ENCODE measurements at places on chromosomes 5 and 9.
A peak's percentile ranks its signal among the peaks of the same experiment; 100 is the strongest.

- DNase-seq: no peak
Observed at GRCh38 chr5:122649080-122649479, 125.8 kb upstream of the SNX2 start.

GRCh38 chr5:103021314-103021713 is 98.6 kb downstream of the GIN1 start:
- DNase-seq: no peak

- no peak for DNase-seq
Observed at GRCh38 chr5:65837139-65837538, 89.2 kb upstream of the ERBIN start.

DNA sequence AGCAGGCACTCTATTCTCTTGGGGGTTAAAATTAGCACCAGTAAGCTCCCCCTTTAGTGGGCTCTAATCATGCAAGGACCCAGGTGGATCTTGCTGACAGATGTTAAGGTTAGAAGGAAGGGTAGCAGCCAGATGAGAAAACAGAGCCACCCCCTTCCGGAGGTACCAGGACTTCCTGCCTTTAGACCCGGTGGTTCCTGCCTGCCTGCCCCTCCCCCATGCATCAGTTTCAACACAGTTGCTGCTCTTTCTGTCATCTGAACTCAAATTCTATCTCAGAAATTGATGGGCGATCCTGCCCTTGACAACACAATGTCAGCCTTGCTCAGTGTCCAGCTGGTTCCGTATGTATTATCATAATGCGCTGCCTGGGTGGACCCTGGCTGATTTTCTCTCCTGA is 287.3 kb downstream of the EBF1 start:
- peak; percentile 70 for DNase-seq
